ENCODE measurements at places on chromosomes 5 and 9.

GRCh38 chr5:3237276-3237868, 358.3 kb upstream of the IRX1 start:
- no peak for DNase-seq

- no peak for DNase-seq
Measured at GRCh38 chr5:178113141-178113787, at the start of gene N4BP3. N4BP3 (plus strand) TSS chr5:178113532; CDS start chr5:178119584, 6,052 bp downstream.

DNA sequence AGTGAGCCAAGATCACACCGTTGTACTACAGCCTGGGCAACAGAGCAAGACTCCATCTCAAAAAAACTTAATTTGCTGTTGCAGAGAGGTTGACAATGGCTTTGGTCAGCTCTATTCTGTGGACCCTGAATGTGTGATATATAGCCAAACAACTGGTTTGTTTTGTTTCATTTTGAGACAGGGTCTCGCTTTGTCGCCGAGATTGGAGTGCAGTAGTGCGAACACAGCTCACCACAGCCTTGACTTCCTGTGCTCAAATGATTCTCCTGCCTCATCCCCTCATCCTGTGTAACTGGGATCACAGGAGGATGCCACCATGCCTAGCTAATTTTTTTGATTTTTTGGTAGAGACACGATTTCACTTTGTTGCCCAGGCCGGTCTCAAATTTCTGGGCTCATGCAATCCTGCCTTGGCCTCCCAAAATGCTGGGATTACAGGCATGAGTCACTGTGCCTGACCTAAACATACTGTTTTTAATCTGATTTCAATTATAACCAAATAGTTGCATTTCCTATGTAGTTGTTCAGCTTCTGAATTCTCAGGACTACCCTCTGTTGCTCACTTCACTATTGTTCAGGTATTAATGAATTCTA, 9.8 kb downstream of the RNF183 start:
- DNase-seq, result no peak

- DNase-seq, result no peak
Measured at GRCh38 chr5:4572311-4573100, 567.6 kb upstream of the ADAMTS16 start.

- DNase-seq, result no peak
Measured at GRCh38 chr9:444528-444927, 229.9 kb downstream of the DOCK8 start.

DNA sequence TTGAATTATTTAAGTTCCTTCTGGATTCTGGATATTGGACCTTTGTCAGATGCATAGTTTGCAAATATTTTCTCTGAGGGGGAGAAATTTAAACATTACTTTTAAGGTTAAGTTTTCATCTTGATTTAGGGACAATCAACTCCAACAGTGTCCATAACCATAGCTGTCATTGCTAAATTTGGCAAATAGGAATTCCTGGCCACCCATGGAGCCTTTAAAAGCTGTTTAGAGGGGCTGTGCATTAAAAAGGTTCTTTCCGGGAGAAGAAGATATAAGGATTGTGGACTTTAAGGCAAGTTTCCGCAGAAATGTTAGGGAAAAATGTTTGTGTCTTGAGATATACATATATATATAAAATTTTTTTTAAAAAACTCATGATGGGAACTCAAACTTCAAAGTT, 339.7 kb downstream of the ADAMTS6 start:
- DNase-seq, result no peak

DNA sequence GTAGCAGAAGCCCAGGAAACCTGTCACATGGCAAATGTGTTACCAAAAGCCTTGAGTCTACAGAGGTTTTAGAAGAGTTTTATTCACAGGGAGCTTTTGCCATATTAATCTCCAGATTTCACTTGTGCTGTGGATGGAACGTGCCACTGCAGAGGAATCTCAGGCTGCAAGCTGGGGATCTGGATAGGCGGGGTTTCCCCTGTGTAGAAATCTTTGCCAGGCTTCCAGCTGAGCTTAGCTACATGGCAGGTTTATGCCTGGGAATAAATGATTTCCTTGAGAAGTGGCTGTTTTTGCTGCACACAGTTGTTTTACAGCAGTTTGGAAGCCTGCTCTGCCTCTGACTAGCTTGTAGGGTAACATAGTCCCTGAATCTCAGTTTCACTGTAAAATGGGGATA, 224.6 kb upstream of the PLPPR1 start:
- no peak for DNase-seq

- DNase-seq, result peak; percentile 58
Measured at GRCh38 chr5:127813633-127814587, 110.7 kb downstream of the CCDC192 start.

DNA sequence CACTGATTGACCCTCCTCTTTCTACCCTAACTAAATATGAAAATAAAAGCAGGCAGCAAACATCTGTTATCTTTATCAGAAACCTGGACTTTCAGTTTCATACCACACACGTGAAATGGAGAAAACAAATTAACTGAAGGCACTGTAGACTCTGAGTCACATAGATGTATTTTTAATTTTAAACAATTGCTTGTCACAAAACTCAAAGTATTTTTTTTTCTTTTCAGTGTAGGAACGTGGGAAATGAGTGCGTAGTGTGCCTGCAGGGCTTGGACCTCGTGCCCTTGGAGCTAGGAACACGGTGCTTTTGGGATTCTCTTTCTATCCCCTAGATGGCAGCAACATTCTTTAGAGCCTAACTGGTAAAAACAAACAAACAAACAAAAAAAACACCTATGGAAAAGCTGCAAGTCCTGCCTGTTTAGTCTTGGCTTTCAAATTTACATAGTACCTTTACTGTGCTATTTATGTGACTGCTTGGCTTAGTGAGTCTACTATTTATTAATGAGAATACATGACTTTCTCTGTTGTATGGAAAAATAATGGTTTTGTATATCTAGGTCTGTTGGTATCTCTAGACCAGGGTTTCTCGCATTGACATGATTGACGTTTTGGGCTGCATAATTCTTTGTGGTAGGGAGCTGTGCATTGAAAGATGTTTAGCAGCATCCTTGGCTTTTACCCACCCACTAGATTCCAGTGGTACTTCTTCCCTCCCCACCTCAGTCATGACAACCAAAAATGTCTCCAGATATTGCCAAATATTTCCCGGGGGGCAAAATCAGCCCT, 16.8 kb upstream of the ACTBL2 start:
- DNase-seq, result no peak

GRCh38 chr9:77215874-77216273, 38.5 kb downstream of the VPS13A start:
- no peak for DNase-seq

DNA sequence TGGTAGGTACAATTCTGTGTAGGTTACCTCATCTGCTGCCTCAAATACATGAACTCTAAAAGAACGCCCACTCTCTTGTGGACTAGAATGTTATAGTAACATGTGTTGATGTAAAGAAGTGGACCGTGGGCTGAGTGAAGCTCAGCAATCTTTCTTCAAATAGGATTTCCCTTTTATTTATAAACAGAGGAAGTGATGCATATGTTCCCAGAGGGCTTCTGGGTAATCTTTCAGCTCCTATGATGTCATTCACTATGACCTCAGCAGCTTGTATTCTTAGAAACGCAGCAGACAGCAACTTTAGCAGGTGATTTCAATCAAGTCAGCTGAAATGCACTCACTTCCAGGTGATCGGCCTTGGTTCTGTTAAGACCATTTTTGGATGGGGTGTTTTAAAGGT, 14.4 kb downstream of the F2RL2 start:
- DNase-seq, result peak; percentile 63

DNA sequence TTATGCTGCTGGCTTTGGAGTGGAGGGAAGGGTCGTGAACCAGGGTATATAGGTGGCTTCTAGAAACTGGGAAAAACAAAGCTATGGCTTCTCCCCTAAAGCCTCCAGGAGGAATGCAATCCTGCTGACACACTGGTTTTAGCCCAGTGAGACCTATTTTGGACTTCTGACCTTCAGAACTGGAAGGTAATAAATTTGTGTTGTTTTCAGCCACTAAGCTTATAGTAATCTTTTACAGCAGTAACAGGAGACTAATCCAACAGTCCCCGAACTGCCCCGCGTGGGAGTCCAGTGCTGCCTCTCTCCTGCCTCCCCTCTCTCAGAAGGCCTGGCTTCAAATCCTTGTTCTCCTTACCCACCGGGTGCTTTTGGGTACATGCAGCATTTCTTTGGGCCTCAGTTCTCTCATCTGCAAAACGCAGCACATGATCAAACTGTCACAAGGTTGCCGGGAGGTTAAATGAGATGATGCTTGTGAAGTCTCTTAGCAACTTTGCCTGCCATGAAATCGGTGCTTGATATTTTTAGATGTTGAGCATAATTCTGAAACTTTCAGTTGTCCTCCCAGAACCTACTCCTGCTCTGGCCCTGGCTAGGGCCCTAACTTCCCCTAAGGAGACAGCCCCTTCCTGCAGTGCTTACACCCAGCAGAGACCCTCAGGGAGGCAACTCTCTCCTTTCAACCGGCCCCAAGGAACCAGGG, 127.3 kb upstream of the BOD1 start:
- no peak for DNase-seq

GRCh38 chr9:737400-738120, 103.9 kb upstream of the DMRT1 start:
- no peak for DNase-seq

- no peak for DNase-seq
Measured at GRCh38 chr9:71602652-71603051, 165.7 kb downstream of the CEMIP2 start.

DNA sequence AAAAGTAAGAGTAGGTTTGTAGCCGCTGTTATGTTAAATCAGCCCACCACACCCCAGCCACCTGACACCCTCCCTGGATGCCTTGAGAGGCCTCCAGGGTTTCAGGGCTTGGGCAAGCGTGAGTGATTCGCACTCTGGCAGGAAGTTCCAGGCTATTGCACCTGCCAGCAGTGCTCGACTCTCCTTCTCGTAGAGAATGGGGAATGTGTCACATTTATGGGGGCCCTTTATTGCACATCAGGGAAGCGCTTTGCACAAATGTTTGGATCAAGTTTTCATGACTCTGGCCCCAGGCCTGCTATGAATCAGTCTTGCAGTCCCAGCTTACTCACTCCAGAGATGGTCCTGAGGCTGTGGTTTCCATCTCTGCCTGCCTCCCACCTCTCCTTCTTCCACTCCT, 66.1 kb upstream of the ADRA1B start:
- peak; percentile 74 for DNase-seq

DNA sequence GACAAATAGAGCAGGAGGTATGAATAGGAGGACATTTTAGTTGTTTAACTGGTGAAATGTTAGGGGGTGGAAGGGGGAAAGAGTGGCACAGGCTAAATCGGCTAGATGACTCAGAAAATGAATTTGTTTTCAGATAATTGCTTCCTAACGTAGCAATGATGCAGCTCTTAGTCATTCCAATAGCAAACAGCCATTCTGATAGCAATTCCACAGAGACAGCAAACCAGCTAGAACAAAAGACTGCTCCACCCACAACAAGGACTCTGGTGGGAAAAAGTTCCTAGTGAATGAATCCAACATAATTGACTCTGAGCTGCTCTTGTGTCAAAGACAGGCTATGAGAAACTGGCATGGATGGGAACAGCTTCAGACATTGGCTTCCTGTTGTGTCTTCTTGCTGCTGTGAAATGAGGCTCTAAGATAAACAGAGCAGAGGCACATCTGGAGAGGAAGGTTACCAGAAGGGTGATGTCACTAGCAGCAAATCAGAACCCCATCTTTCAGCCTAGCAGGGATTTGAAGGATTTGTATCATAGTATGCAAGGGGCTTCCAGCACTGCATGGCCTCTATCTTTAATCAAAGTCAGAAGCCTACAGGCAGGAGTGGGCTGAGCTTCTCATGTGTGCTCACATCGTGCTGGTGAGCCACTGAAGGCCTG, 28.1 kb upstream of the F2RL1 start:
- peak; percentile 100 for DNase-seq

GRCh38 chr5:102211165-102211564, 84.9 kb downstream of the SLCO4C1 start:
- DNase-seq, result no peak

DNA sequence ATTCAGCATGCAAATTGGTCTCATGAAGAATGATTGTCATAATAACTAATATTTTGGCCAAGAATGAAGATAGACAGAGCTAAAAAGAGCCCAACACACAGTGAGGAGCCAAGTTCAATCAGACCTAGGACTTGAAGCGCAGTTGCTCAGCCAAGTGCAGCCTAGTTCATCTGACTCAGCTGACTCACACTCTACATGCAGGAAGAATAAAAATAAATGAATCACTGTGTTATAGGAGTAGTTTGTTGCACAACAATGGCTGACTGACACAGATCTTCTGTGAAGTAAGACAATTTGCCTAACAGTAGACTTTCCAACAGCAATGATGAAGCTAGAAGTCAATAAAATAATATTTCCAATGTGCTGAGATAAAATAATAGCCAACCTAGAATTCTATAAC, 261.5 kb downstream of the CEMIP2 start:
- DNase-seq, result peak; percentile 69

DNA sequence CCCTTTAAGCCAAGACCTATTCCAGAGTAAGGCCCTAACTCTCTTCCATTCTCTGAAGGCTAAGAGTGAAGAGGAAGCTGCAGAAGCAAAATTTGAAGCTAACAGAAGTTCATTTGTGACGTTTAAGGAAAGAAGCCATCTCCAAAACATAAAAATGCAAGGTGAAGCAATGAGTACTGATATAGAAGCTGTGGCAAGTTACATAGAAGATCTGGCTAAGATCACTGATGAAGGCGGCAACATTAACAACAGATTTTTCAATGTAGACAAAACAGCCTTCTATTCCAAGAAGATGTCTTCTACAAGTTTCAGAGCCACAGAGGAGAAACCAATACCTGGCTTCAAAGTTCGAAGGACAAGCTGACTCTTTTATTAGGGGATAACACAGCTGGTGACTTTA, 1143.4 kb downstream of the CDH12 start:
- no peak for DNase-seq

DNA sequence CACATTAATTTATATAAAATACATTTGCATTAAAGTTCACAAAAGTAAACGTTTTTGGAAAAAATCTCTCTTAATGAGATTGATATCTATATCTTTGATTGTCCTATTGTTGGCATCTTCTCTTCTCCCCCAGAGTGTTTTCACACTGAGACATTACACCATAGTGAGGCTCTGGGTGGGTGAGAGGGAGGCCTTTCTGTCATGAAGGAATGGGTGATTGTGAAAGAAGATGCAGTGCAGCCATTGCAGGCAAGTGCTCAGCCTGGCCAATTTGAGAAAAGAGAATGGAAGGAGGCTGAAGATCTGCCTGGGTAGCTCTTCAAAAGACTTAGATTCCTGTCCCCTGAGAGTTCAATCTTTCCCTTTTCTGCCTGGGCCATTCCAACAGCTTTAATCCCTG, 140.8 kb downstream of the SLC12A2 start:
- DNase-seq, result peak; percentile 28

- DNase-seq, result no peak
Measured at GRCh38 chr5:150779397-150780186, 1.0 kb downstream of the SMIM3 start.

Data from skeletal muscle cell (primary cell).